ENCODE measurements at places on chromosomes 7 and 10.
A peak's percentile ranks its signal among the peaks of the same experiment; 100 is the strongest.

- no peak for DNase-seq
Observed at GRCh38 chr7:131218727-131219128, 108.9 kb upstream of the MKLN1 start.

GRCh38 chr7:141949911-141950310, 3.1 kb upstream of the CLEC5A start:
- DNase-seq = no peak

DNA sequence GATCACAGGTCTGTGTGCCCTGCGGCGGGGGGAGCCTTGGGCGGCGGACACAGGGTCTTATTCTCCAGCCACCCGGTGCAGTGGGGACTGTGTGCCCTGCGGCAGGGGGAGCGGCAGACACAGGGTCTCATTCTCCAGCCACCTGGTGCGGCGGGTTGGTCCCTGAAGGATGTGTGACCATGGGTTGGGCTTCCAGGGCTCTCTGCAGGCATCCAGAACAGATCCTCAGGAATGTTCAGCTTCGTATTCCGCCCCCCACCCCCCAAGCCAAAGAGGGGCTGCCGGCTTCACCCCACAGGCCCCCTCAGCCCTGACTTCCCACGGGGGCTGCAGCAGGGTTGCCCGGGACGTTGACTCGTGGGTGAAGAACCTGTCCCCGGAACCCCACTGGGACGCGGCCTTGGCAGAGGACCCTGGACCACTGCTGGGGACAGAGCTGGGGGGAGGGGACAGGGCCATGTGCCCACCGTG, 154.5 kb upstream of the PPP2R2D start:
- DNase-seq = no peak

DNA sequence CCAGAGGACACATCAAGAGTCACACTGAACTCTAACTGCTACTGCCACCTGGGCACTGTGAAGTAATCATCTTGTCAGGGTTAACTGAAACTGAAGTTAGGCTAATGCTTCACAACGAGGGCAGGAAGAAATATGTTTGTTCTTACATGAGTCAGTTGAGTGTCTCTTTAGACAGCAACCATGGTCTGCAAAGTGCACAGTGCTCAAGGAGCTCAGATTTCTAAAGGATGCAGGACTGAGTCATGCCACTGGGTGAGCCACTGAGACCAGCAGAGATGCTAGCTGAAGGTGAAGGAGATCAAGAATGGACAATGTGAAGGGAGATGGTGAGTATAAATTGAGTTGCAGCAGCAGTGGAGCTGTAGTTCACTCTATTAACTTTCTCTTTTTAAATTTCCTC, 76.0 kb upstream of the CTTNBP2 start:
- no peak for DNase-seq

- DNase-seq = peak; percentile 38
Observed at GRCh38 chr10:114507449-114507848, 103.1 kb upstream of the AFAP1L2 start.

- no peak for DNase-seq
Observed at GRCh38 chr7:93146472-93147141, 1.6 kb downstream of the SAMD9L start.

- no peak for DNase-seq
Observed at GRCh38 chr7:44292876-44293560, 32.4 kb downstream of the CAMK2B start.

DNA sequence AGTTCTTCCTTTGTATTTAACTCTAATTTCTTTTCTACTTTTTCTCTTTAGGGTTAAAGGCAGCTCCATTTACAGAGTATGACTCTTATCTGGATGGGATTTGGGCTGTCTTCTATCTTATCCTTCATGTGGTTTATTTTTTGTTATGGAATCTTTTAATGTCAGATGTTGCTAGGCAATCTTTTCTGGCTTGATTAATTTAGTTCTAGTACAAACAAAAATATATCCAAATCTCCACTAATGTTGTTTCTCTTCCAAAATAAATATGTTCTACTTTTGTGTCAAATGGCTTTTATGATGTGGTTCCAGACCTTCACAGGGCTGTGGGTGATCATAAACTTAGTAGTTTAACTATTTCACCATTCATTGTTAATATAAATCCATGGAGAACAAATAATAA, 246.9 kb downstream of the AHR start:
- no peak for DNase-seq

- DNase-seq = no peak
Observed at GRCh38 chr7:52500841-52501240, 534.6 kb upstream of the POM121L12 start.

- peak; percentile 32 for DNase-seq
Observed at GRCh38 chr10:101238732-101239105, 9.5 kb upstream of the LBX1 start.

- DNase-seq = no peak
Observed at GRCh38 chr7:33674804-33675411, 230.4 kb upstream of the BMPER start.

DNA sequence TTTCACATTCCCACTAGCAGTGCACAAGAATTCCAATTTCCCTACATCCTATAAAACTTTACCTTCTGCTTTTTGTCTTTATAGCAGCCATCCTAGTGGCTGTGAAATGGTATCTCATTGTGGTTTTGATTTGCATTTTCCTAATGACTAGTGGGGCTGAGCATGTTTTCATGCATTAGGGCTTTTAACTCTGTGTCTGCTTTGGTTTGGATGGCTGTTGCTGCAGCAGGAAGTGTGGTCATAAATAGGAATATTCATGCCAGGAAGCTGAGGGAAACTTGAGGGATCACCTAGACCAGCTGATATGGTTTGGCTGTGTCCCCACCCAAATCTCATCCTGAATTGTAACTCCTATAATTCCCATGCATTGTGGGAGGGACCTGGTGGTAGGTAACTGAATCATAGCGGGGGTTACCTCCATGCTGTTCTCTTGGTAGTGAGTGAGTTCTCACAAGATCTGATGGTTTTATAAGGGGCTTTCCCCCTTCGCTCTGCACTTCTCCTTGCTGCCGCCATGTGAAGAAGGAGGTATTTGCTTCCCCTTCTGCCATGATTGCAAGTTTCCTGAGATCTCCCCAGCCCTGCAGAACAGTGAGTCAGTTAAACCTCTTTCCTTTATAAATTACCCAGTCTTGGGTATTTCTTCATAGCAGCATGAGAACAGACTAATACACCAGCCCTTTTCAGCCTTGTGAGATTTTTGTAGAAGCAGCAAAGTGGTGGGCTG, 181.8 kb upstream of the PITRM1 start:
- no peak for DNase-seq

DNA sequence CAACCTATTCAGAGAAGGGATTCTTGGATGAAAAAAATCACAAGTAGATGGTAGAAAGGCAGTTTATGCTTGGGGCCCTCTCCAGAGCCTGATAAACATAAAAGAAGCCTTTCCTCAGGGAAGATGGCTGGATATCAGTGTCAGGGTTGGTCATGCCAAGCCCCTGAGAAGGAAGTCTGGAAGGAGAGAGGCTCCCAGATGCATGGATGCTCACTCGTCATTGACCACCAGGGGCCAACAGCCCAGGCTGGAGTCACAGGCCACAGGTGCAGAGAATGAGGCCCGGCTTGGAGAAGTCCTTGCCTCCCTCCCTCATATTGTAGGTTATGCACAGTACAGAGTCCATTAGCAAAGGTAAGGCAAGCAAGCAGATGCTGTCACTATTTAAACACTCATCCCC, 506.7 kb downstream of the GRID1 start:
- no peak for DNase-seq

DNA sequence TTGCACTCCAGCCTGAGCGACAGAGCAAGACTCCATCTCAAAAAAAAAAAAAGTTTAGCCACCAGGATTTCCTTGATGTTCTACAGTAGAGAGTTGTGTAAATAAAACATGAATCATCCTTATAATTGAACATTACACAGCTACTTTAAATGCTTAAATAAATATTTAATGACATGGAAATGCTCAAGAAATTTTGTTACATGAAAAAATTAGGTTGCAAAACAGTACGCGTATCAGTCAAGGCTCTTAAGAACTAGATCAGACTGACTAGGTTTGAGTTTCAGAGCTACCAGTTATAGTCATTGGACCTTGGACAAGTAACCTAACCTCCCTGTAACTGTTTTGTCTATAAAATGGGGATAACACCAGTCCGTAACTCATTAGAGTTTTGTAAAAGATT, 38.7 kb upstream of the GSAP start:
- DNase-seq = no peak

DNA sequence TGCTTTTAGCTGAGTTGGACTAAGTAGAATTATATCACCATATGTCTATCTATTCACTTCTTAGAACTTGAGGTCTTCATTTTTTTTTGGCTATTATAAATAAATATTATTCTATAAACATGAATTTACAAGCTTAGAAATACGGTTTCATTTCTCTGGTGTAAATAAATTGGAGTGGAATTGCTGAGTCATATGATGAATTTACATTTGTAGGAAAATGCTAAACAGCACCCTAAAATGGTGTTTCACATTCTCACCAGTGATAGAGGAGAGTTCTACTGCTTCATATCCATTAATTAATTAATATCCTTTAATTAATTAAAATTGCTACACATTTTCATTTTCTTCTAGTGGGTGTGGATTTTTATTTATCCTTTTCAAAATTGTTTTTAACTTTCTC, 318.3 kb downstream of the MDFIC start:
- DNase-seq = no peak

- no peak for DNase-seq
Observed at GRCh38 chr10:34262985-34263384, 552.1 kb downstream of the PARD3 start.

- DNase-seq = no peak
Observed at GRCh38 chr10:89090756-89091445, 100.3 kb downstream of the FAS start.

DNA sequence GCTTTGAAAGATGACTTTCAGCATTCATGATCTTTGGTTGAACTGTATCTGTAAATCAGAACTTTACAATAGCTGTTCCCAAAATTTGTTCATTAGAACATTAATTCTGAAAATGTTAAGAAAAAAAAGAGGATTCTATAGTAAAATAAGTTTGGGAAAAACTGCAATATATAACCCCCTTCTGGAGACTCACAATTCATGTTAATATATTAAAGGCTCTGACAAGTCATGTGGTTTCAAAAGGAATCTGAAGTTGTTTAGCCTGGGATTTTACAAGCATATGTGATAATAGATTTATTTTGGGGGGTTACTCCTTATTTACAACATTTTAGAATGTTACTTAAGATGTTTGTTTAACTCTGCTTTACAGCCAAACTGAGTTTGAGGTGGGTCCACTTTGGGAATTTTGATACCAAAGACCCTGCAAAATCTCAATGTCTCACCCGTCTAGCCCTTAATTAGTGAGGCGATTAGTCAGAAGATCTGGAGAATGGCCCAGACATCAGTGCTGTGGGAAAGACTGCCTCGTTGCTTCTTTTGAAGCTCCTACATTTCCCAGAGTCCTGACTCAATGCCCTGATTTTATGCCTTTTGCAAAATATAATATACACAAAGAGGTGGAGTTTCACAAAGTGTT, 40.0 kb downstream of the CDK1 start:
- DNase-seq = no peak

GRCh38 chr10:125802739-125803138, 20.3 kb downstream of the UROS start:
- no peak for DNase-seq

DNA sequence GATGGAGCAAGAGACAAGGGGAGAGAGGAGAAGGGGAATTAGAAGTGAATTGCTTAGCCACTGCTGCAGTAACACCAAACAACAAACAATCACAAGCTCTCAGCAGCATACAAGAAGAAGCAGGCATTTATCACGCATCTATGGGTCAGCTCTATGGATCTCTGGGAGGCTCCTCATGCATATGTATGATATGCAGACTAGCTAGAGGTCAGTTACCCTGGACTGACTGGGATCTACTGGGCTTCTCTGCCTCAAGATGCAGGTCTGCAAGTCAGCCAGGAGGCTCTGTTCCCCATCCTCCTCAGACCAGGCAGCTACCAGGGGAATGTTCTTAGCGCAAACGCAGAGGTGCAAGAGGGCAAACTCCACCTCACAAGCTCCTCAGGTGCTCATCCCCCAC, 64.7 kb upstream of the SEM1 start:
- DNase-seq = no peak

GRCh38 chr10:20707251-20707650, 189.9 kb downstream of the NEBL start:
- DNase-seq = no peak

GRCh38 chr10:71211053-71211452, 1.3 kb upstream of the UNC5B start:
- DNase-seq = no peak

DNA sequence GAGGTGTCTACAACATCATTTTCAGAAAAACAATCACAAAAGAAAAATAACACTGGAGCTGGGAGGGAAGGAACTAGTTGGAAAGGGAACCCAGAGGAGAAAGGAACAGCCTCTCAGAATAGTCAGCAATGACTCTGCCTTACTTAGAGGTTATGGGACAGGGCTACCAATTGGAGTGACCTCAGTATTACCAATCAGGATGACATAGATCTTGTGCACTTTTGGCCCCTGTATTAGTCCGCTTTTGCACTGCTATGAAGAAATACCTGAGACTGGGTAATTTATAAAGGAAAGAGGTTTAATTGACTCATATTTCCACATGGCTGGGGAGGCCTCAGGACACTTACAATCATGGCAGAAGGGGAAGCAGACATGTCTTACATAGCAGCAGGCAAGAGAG, 99.7 kb upstream of the SDK1 start:
- no peak for DNase-seq

- no peak for DNase-seq
Observed at GRCh38 chr7:158246272-158246959, 341.2 kb downstream of the PTPRN2 start.

DNA sequence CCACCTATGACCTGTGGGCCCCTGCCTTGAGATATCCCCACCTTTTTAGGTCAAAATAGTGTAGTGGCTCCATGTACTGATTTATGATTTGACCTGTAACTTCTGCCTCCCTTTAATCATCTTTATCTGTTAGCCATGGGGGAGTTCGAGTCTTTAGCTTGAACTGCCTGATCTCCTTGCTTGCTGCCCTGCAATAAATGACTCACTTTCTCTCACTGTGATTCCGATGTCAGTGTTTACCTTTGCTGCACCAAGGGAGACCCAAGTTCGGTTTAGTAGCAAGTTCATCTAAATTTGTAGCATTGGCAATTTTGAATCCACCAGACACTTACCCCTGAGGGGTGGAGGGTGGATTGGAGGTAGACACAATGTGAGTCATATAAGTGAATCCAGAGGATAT, 814.6 kb upstream of the AUTS2 start:
- DNase-seq = no peak

DNA sequence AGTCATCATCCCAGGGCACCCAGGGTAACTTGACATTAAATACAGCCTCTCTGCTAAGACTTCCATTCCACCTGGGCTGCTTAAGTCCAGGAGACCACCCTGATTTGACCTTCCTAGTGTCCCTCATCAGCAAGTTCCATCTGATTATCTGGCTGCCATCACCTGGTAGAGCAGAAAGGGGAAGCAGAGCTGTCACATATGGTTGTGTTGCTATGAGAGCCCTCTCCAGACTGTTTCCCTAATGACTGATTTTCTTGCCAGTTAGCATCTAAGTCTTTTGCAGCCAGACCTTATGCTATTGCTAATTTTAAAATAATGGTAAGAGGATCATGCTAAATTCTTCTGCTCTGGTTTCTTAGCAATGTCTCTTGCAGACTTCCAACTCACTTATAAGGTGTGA, 38.7 kb downstream of the KCNH2 start:
- no peak for DNase-seq
